Left hindlimb (tissue), 1 donor: ENCODE measurements at places on chromosomes 3 and 15.
A peak's percentile ranks its signal among the peaks of the same experiment; 100 is the strongest.

DNA sequence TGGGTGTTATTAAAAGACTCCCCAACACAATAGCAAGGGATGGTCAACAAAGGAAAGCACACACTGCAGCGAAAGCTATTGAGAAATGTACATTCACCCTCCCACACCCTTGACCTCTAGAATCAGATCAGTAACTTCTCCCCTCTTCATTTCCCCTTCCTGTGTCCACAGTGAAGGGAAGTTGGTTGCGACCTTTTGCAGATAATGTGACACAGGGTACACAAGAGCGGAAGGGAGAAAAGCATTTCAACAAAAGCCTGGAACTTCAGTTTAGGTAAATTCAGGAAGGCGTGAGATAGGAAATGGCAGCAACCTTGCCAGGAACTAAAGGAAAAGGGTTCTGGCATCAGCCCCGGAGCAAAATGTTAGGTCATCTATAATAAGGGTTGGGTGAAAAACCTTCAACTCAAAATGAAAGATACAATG, 899.8 kb downstream of the MCTP2 start:
- no peak for DNase-seq

DNA sequence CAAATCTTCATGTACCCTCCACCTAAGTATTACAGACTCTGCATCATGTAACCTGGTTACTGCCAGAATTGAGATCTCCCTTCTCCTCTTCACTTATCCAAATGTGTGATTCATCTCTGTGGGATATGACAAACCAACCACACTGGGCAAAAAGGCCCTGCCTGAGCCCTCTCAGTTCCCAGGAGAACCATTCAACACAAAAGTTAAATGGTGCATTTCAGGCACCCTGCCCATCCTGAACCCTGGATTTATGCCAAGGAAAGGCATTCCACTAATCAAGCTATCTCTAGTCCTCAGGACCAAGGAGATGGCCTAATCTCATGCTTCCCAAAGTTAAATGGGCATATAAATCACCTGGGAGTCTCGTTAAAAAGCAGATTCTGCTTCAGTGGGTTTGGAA, 108.5 kb downstream of the TNIK start:
- DNase-seq, result no peak

- DNase-seq, result no peak
These were observed 13.2 kb downstream of the MEIS2 start for GRCh38 chr15:37087131-37087588.

DNA sequence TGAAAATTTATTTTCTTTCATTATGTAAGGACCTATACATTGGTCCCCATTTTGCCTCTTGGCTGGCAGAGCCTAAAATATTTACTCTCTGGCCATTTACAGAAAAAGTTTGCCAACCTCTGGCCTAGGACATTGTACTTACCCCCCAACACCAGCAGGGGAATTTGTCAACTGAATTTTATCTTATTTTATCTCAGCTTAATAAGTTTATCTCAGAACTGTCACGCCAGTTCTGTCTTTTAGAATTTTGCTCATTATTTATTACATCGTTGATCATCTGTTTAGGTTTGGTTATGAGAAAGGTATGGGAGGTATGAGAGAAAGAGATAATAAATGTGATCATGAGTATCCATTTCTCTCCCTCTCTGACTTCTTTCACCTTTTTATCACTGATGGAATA, 38.3 kb downstream of the CHD2 start:
- no peak for DNase-seq

DNA sequence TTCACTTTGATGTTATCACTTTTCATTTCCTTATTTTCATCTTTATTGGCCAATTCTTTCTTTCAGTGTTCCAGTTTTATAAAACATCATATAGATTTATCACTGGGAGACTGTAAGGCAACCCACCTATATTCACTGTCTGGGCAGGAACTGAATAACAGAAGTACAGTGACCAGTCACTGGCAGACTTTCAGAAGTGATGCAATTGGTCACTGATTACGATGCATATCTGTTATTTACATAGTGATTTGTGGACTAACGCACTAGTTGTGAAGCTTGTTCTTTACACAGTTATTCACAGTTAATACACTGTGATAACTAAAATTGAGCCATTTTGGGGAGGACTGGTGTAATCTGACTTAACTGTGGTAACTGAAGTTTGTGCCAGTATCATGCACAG, 190.2 kb upstream of the DPH6 start:
- no peak for DNase-seq

DNA sequence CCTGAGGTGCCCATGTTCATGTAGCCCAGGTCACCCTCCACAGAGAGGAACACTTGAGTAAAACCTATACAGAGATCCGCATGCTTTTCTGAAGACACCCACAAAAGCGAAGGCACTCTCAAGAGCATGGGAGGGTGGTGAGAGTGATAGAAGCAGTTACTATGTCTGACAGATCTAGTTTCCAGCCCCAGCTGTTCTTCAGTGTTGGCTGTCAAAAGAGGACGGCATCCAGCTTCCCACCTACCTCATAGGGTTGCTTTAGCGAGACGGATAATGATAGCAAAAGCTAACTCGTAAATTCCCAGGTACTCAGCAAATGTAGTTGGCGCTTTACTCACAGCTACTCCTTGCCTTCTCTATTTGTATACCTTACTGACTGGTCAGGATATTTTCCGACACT, 3.0 kb upstream of the MEX3B start:
- DNase-seq, result no peak

DNA sequence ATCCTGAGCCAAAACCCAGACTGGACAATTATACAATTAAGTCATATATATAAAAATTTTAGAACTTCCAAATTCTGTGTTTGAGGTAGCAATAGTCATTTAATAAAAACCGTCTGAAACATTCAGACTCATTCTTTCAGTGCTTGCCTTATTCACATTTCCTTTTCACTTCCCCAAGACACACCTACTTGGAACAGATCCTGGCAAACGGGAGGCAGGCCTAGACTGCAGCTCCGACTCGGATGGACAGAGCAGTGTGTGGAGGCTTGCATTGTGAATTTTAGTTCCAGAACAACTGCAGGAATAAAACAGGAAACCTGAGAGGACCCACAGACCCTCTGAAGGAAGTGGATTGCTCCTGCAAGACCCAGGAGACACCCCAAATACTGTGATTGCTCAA, 341.4 kb downstream of the CNTN3 start:
- DNase-seq, result peak; percentile 71

DNA sequence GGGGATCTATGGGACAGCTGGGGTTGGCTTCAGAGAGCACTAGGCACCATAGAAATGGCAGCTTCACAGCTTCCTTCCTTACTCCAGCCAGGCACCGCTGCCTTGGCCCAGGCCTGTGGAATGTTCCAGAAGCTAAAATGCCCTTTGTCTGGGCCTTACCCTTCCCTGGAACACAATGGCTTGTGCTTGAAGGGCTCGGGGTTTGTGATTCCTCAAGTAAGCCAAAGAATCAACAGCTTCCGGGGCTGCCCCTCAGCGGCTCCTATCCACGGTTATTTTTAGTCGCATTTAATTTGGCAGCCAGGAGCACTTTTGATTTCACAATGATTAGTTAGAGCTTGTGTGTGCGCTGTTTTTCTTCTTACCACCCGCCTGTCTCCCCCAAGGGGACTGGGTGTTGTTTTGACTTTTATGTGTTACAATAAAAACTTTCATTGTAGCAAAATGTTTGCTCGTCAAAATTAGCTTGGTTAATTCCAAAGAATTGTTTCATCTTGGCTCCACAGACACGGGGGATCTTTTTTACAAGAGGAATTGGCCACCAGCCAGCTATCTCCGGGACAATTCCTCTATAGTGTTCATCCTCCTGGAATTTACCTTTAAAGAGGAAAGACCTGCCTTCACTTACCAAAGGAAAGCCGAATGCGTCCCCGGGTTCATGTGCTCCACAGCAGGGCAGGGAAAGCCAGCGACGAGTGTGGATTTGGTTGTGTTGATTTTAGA, 73.8 kb downstream of the TLE3 start:
- no peak for DNase-seq

GRCh38 chr15:34588046-34588674, 4.7 kb upstream of the GOLGA8B start:
- DNase-seq, result peak; percentile 55
